ENCODE measurements at places on chromosomes 2 and 18.

GRCh38 chr2:46167924-46168323, 129.3 kb upstream of the EPAS1 start:
- no peak for DNase-seq

DNA sequence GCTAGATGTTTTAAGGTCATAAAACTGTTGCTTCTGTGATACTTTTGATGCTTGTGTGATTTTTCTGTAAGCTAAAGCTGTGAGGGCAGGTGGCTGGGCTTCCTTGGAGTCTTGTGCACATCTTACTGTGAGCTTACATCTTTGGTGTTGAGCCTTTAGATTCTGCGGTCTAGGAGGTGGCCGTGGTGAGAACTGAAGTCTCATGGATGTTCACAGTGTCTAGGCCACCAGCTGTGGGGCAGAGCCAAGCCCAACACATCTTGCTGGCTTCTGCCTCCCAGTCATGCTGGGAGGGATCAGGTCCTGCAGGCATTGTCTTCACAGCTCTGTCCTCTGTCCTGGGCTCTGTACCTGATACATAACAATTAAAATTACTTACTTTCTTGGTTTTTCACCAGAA, 219.7 kb upstream of the HS6ST1 start:
- no peak for DNase-seq

DNA sequence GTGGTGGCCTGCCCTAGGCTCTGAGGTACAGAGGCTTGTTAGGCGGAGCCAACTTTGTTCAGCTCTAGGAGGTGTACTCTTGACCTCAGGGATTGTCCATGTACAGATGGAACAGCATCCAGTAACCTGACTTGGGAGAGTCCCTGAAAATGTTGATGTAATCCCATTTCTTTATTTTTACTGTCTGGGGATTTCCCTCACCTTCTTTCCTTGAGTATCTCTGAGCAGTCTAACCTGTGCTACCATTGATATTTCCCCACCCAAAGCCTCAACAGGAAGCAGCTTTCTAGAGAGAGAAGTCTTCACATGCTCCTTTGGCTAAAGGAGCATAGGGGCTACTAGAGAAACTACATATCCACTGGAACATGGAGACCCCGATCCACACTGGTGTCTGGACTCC, 10.4 kb downstream of the IL36A start:
- DNase-seq, result no peak

GRCh38 chr18:58581265-58581664, 47.6 kb downstream of the ALPK2 start:
- no peak for DNase-seq

DNA sequence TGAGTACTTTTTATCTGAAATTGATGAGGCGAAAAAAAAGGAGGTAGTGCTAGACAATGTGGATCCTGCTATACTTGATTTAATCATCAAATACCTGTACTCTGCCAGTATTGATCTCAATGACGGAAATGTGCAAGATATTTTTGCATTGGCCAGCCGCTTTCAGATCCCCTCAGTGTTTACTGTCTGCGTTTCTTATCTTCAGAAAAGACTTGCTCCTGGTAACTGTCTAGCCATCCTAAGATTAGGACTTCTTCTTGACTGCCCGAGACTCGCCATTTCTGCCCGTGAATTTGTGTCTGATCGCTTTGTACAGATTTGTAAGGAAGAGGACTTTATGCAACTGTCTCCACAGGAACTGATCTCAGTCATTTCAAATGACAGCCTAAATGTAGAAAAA, 453 bp downstream of the KLHL41 start:
- DNase-seq, result no peak

Data from stimulated activated CD8-positive, alpha-beta memory T cell treated with anti-CD3 and anti-CD28 coated beads, Interleukin-12 subunit alpha, Interleukin-12 subunit beta, amount 100 ng/mL, for 1 hour (primary cell).